Kasumi-1 (cell line): ENCODE measurements at places on chromosomes 5 and 9.

- DNase-seq, result no peak
Measured at GRCh38 chr5:124289641-124290311, 456.7 kb downstream of the ZNF608 start.

- no peak for DNase-seq
Measured at GRCh38 chr5:148836272-148837250, 10.2 kb downstream of the ADRB2 start.

DNA sequence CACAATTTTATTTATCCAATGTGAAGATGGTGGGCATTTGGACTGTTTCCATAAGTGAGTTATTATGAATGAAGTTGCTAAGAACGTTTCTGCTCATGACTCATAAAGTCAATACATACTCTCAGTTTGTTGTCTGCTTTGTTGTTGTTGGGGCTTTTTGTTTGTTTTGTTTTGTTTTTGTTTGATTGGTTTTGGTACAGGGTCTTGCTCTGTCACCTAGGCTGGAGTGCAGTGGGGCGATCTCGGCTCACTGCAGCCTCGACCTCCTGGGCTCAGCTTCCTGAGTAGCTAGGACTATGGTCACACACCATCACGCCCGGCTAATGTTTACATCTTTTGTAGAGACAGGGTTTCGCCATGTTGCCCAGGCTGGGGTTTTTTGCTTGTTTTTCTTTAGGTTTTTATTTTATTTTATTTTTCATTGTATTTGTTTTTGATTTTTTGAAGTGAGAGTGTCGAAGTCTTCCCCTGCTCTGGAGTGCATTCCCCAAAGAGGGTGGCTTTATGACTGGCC, 18.0 kb downstream of the TRIM7 start:
- DNase-seq, result no peak

- no peak for DNase-seq
Measured at GRCh38 chr9:119004618-119004990, 364.6 kb downstream of the BRINP1 start.
